ENCODE measurements at places on chromosomes 12 and 14.

GRCh38 chr14:26820138-26820537 is 222.3 kb upstream of the NOVA1 start:
- no peak for DNase-seq

DNA sequence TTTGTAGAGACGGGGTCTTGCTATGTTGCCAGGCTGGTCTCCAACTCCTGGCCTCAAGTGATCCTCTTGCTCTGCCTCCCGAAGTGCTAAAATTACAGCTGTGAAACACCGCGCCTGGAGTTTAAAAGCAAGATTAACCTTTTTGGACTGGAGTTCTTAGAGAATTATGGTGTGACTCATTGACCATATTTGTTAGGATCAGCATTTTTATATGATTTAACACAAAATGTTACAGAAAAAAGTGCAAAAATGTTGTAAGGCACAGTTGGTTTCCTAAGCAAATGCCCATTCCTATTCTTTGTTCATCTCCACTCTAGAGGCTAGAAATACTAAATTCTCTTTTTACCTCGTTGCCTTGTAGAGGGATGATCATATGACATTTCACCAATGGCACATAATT is 27.6 kb downstream of the SLC35E3 start:
- DNase-seq = no peak

- DNase-seq = no peak
Observed at GRCh38 chr14:76305268-76305826, 70.6 kb upstream of the ESRRB start.

- DNase-seq = no peak
Observed at GRCh38 chr12:46149905-46150304, 118.9 kb downstream of the SLC38A1 start.

- DNase-seq = no peak
Observed at GRCh38 chr12:66044731-66045130, 85.8 kb downstream of the LLPH start.

DNA sequence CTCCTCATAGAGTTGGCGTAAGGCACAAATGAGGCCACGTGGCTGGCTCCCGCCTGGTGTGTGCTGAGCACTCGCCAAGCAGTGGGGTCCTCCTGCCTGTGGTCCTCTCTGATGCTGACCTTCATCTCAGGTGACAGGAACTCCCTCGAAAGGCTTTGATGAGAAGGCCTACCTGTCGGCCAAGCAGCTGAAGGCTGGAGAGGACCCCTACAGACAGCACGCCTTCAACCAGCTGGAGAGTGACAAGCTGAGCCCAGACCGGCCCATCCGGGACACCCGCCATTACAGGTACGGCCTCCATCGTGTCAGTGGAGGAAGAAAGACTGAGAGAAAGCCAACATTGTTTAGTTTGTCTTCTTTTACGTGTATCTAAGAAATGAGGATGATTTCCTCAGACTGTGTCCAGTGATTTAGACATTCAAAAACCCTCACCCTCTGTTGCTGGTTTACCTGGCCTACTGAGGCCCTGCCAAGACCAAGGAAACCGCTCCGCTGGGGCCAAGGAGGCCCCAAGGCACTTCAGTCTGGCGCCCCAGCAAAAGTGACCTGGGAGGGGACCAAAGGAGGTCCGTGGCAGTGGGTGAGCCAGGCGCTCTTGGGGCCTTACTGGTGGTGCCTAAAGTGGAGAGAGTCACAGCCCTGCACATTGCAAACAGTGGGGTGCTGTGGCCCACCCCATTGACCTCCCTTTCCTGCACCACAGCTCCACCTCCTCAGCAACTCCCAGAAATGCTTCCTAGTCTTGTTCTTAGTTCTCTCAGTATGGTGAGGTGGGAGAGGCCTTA is 60.8 kb downstream of the GALNT16 start:
- no peak for DNase-seq

- DNase-seq = no peak
Observed at GRCh38 chr12:127398016-127398710, 868.8 kb upstream of the TMEM132C start.

DNA sequence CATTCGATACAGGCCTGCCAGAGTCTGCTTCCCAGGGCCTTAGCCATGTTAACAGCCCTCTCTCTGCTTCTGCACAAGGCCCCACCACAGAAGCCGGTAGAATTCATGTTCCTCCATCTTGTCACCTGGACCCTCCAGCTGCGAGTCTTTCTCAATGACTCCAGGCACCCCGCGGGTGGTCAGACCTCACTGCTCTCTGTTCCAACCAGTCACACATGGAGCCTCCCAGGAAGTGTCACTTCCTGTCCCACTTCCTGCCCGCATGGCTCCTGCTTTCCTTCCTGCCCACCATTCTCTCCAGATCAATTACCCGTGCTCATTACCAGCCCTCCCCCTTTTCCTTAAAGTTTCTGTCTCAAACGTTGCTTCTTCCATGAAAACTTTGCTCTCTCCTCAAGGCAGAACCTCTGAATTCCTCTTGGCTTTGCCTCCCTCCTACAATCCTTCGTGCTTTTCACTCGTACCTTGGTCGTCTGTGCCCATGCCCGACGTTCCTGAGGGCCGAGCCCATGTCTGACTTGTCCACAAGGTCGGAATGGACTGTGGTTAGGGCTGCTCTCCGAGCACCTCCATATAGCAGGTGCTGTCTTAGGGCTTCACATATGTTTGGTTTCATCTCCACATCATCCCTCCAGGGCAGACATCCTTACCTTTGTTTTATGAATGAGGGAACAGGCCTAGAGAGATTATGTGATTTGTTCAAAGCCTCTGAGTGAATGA is 172.1 kb downstream of the TSPAN9 start:
- DNase-seq = no peak

GRCh38 chr14:75926431-75927115 is 55.2 kb downstream of the TGFB3 start:
- no peak for DNase-seq

DNA sequence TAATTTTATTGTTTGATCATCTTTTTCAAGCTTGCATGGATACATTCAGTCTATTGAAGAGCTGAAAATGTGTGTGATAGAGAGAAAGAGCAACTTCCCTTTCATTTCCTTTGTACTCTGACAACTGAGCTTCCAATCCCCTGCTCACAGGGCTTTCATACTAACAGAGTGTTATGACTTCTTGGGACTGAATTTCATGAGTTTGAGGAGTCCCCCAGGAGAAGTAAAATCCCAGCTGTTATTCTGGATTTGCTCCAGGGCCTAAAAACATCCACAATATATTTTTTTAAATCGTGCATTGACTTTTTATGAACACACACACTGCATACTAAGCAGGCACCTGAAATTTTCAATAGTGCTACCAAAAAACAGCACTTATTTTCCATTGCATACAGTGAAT is 195.8 kb upstream of the CAND1 start:
- DNase-seq = no peak

GRCh38 chr12:111091051-111091450 is 170.7 kb upstream of the MYL2 start:
- no peak for DNase-seq

DNA sequence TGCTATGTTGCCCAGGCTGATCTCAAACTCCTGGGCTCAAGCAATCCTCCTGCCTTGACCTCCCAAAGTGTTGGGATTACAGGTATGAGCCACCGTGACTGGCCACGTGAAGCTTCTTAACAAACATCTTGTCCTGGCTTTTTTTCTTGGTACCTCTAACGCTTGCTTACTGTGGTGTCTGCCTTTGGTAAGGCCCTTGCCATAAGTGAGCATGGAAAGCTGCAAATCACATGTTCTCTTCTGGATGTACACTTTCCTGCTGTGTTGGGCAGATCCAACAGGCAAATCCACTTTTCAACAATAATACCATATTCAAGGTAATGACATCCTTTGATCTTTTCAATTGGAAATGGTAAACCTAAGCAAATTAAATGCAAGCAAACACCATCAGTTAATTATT is 54.6 kb downstream of the ARF6 start:
- DNase-seq = no peak

DNA sequence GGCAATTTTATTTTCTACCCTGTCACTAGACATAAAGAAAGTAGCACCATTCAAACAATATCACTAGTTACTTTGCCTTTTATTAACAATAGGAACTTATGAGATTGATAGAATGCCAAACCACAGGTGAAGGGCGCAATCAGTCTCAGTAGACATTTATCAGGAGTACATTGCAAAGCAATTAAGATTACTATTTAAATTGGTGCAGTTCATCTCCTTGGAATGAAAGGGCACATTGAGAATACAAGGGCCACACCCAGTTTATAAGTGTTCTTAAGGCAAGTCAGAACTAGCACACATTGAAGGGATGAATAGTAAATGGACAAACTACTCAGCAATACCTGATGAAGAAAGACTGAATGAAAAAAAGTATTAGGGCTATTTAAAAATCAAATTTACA is 601.4 kb downstream of the C12orf50 start:
- DNase-seq = no peak

DNA sequence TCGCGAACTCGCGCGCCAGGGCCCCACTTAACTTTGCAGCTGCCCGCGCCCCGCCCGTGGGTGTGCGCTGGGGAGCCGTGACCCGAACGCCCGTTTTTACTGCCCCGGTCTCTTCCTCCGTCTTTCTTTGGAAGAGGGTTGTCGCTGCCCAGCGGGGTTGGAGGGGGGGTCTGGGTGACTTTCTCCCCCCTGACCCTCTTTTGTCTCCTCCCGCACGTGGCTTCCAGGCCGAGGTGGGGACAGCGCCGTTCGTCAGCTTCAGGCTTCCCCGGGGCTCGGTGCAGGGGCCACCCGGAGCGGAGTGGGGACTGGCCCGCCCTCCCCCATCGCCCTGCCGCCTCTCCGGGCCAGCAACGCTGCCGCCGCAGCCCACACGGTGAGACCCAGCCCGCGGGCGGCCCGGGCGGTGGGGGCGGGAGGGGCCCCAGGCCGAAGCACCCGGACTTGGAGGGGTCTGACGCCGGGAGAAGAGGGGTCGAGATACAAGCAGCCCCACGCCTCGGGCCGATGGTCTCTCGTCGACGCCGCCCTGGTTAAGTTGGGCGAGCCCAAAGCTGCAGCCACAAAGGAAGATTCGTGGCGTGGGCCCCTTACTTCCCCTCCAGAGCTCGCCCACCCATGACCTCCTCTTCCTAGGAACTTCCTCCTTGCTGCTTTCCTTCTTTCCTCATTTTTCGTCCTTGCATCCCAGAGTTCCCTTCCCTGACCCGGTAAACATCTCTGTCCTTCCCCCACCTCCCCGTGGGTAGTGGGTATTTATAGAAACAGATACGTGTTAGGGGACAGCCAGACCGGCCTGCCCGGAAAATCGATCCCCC is 1.2 kb downstream of the DYRK2 start:
- DNase-seq = peak; percentile 21

GRCh38 chr14:74656964-74657363 is 44.9 kb upstream of the LTBP2 start:
- no peak for DNase-seq

GRCh38 chr14:67630186-67630585 is 10.5 kb downstream of the ARG2 start:
- DNase-seq = no peak

GRCh38 chr14:52073251-52073650 is 4.4 kb upstream of the NID2 start:
- DNase-seq = no peak

GRCh38 chr14:69615496-69616407 is 4.4 kb downstream of the SUSD6 start:
- no peak for DNase-seq

DNA sequence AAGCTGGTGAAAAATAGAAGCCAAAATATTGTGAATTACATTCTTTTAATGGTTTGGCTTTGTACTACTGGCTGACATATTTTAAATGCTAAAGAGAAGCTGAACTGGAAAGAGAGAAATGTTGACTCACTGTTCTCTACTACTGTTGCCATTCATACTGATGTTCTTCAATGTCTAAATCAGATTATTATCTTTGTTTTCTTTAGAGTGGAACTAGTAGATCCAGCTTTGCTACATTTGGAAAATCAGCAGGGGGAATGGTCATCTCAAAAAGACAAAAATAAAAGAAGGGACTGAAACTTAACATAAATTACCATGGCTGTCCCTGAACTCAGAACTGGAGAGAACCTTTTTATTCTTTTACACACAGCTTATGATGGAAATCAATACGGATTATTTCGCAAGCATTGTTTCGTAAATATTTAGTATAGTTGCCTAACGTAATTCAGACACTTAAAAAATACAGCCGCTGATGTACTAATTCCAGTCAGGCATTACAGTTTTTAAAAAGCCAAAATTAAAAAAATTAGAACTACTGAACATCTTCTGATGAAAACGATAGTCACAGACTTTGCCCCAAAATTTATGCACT is 76.3 kb upstream of the OTX2 start:
- no peak for DNase-seq

DNA sequence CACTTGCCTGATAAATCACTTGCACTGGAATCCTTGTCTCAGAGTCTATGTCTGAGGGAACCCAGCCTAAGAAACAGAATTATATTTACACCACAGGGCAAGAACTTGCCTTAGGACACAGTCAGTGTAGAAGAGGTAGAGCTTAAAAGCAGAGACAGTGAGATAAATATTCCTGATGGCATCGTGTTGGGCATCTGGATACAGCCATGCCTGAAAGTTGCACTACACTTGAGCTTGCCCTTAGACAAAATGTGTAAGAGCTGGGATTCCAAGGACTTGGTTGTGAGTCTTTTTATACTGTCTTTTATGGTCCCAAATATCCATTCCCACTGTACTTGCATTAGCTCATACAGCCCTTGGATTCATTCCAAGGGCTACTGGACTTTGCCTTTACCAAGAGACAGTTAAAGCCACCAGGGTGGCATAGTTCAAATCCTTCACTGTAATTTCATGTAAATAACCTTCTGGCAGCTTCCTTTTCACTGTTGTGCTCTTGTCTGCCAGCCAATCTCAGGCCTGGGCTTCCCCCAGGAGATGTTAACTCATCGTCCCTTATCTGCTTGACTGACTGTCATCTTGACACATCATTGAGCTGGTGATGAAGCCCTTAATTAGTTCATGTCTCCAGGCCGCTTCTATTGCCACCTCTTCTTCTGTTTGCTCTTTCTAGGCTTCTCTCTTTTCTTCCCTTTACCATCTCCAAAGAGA is 577.9 kb upstream of the TBX3 start:
- DNase-seq = no peak

DNA sequence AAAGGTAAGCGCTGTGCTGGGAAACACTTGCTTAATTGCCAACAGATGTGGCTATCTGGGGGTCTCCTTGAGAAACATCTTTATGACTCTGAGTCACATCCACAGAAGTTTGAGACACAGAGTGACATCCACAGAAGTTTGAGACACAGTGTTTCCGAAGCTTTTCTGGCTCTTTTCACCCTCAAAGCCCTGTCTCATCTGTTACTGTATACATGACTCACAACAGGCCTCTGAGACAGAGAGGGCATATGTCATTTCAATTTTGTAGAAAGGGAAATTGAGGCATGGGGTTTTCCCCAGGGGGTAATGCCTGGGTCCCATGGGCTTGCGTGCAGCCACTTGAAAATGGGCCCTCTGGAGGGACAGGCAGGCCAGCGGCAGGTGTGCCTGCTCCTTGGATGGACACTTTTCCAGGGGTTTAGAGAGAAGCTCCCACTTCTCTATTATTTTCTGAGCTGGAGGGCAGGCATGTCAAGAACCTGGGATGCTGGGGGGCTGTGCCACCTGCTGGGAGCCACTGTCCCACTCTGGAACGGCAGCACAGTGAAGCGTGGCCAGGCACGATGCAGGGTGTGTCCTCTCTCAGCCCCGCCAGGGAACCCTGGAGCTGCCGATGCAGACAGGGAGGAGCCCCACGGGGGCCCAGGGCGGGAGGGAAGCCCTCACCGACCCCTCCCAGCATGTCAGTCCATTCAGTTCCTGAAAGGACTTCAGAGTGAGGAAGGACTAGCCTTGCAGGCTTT is 111.3 kb upstream of the FKBP4 start:
- DNase-seq = no peak
